ENCODE measurements at places on chromosomes 7 and 10. TPM values are rescaled to one million over a fixed set of nuclear protein-coding genes. Genes with fewer than 3 reads are reported as not detected.
A peak's percentile ranks its signal among the peaks of the same experiment; 100 is the strongest.

GRCh38 chr7:37196676-37197075 lies 252.0 kb downstream of the ELMO1 start:
- no peak for DNase-seq

GRCh38 chr10:93813507-93814465 lies 56.0 kb downstream of the LGI1 start:
- peak; percentile 53 for DNase-seq

Gene CEP41
- 8.1 TPM for total RNA-seq

- no peak for DNase-seq
Observed at GRCh38 chr10:88592381-88592780, 5.8 kb downstream of the LIPJ start.

Gene NUTM2E
- total RNA-seq, result 0.15 TPM

GRCh38 chr7:38694326-38694725 lies 63.2 kb upstream of the AMPH start:
- no peak for DNase-seq

Gene TES
- 87.3 TPM for total RNA-seq

GRCh38 chr10:71068861-71069271 lies 143.5 kb upstream of the UNC5B start:
- peak; percentile 66 for DNase-seq

Measured in H7 (cell line).